ENCODE measurements at places on chromosomes 2 and 18. TPM values are rescaled to one million over a fixed set of nuclear protein-coding genes. Genes with fewer than 3 reads are reported as not detected.

The C2orf66 gene
- not detected for total RNA-seq

The POMC gene
- total RNA-seq = 7.7 TPM

The CFAP221 gene
- total RNA-seq = 3.0 TPM

The PSMA8 gene
- not detected for total RNA-seq

The PKDCC gene
- 121 TPM for total RNA-seq

The ALKAL2 gene
- total RNA-seq = 2.3 TPM

The DPYSL5 gene
- 3.3 TPM for total RNA-seq

The LAMA3 gene
- total RNA-seq = 37.0 TPM

The CDKL4 gene
- total RNA-seq = 1.8 TPM

The BOD1L2 gene
- total RNA-seq = not detected

- no peak for DNase-seq
Observed at GRCh38 chr2:232501331-232501771, 13.7 kb upstream of the ECEL1 start.

GRCh38 chr2:10382354-10383061 is 65.6 kb downstream of the ODC1 start:
- DNase-seq = no peak

DNA sequence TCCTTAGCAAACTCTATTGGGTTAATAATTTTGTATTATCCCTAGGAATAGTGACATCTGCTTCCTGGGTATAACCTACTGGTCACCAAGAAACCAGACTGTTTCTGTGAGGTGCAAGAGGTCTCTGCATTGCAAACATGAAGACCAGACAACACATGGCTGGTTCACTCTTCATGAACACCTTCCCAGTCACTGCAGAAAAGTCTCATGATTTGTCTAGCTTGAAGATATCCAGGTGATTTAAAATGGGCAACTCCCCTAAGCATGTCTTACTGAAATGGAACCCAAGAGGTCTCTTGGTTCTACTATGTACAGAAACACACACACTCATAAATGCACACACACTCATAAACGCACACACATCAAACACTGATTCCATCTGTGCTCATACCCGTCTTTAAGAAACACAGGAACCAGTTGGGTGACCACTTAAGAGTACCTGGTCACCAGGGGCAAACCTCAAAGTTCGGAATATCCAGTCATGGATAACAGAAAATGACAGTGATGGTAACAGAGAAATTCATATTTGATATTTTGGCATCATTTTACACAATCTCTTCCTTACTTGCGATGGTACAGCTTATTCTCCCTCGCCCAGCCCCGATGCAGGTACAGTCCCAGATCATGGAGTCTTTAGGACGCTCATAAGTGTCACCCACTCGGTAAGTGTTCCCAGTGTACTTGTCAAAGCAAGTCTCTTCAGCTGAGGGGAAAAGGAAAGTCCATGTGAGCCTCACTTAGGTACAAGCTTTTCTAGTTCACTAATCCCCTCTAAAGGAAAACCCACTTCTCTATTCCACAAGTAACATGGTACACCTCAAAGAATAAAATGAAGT is 2.9 kb downstream of the FN1 start:
- no peak for DNase-seq

- no peak for DNase-seq
Observed at GRCh38 chr18:29004921-29005320, 828.0 kb upstream of the CDH2 start.

- DNase-seq = no peak
Observed at GRCh38 chr2:105752691-105753358, 8.1 kb downstream of the NCK2 start.

GRCh38 chr2:150477347-150477746 is 10.1 kb downstream of the RND3 start:
- no peak for DNase-seq

- no peak for DNase-seq
Observed at GRCh38 chr2:73009177-73009839, 62.2 kb downstream of the SFXN5 start.

- no peak for DNase-seq
Observed at GRCh38 chr18:71797554-71797953, 746.6 kb downstream of the CBLN2 start.

DNA sequence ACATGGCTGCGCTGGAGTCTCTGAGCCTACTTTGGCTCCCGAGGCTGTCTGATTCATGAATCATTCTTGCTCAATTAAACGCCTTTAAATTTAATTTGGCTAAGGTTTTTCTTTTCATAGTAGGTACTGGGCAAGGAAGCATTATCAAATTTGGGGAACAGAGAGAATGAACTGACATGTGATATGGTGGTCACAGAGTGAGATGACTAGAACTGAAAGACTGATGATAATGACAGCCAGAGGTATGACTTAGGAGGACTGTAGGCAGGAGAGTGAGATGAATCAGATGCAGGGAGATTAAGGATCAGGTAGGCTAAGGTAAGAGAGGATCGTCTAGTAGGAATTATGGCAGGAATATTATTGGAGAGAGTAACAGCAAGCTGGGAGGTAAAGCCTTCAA is 40.9 kb upstream of the ST8SIA3 start:
- no peak for DNase-seq

GRCh38 chr18:45081566-45082181 is 401.0 kb downstream of the SETBP1 start:
- no peak for DNase-seq

GRCh38 chr2:167100506-167100905 is 212.2 kb downstream of the XIRP2 start:
- no peak for DNase-seq

DNA sequence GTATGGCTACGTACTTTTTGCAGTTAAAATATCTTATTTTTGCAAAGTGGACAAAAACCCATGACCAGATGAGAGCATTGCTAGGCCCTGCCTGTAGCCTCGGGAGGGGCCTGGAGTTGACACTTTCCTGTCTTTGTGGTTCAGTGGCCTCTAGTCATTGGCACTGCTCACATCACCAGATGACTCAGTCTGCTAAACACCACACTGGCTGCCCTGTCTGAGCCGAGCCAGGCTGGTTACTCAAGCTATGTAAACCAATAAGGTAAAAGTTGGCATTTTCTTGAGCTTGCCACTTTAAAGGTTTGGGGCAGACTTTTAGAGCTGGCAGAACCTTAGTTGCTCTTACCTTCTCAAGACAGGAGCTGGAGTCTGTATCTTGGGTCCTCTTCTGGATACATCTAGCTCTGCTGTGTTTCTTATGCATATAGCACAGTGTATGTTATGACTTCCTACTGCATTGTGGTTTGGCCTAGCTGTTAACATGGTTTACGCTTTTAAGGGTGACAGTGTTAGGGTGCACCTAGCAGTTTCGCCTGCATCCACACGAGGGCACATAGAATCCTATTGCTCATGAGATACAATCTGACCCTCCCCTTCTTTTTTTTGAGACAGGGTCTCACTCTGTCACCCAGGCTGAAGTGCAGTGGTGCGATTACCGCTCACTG is 76.4 kb downstream of the AP1S3 start:
- DNase-seq = no peak

- no peak for DNase-seq
Observed at GRCh38 chr2:43762286-43762685, 11.6 kb upstream of the DYNC2LI1 start.

DNA sequence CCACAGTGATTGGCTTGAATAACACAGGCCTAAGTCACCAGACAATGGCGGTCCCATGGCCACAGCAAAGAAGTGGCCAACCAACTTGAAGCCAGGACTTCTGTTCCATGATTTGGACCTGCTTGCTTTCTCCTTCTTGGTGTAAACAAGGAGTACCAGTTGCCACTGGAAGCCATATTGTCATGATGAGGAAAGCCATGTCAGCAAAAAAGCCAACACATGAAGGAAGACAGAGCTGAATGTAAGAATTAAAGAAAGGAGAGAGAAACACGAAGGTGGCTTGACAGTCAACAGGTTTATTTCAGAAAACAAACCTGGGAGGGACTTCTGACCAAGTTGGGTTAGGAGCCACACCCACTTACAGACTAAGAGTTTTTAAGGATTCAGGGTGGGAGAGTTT is 32.3 kb upstream of the REV1 start:
- no peak for DNase-seq

GRCh38 chr2:124339709-124340108 is 314.6 kb downstream of the CNTNAP5 start:
- no peak for DNase-seq

GRCh38 chr2:59791004-59791618 is 762.3 kb downstream of the BCL11A start:
- no peak for DNase-seq

DNA sequence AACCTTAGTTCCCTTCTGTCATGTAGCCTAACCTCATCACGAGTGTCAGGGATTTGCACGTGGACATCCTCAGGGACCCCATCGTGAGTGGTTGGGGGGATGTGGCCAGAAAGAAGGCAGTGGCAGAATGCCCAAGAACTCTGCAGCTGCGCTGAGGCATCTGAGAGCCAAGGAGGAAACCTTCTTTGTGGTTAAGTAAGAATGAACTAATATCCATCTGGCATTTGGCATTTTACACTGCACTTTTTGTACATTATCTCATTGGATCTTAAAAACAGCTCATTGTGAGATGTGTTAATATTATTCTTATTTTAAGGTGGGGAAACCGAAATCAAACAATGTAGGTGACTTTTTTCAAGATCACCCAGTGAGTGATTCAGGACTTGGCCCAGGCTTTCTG is 32.6 kb upstream of the APCDD1 start:
- DNase-seq = peak; percentile 28

DNA sequence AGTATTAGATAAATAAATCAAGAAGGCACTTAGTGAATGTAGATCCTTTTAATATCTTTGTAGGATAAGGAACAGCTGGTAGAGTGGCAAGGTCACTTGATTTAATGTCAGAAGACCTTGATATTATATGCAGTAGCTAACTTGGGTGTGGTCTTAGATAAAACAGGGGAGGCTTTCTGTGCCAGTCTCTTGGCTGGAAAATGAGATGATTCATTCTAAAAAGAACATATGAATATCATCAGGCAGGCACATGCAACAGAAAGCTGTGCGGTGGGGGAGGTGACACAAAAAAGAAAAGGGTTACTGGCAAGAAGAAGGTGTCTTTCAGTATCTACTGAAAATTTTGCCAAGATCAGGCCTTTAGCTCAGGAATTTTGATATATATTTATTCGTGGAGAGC is 931.7 kb upstream of the CELF4 start:
- DNase-seq = no peak

GRCh38 chr2:104733226-104733943 is 120.5 kb upstream of the POU3F3 start:
- DNase-seq = no peak

DNA sequence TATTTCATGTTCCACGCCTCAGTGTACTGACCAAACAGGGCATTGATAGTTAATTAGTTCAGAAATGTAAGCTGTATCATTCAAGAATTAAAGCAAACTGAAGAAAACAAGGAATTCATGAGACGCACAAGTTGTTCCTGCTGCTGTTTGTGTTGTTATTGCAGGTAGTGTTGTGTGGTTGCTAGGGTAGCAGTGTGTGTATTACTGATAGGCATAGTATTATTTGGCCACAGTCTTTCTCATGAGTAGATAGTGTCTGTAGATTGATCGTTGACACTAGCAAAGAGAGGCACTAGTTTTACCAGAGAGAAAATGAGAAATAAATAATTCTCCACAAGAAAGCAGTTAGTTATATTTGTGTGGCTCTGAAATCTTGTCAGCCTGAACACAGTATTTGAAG is 548.6 kb downstream of the LRP1B start:
- DNase-seq = no peak

GRCh38 chr18:6652098-6652497 is 77.4 kb upstream of the ARHGAP28 start:
- DNase-seq = no peak

GRCh38 chr2:240146627-240147278 is 6.3 kb upstream of the OTOS start:
- no peak for DNase-seq

- DNase-seq = no peak
Observed at GRCh38 chr18:73038336-73038735, 170.5 kb upstream of the NETO1 start.

DNA sequence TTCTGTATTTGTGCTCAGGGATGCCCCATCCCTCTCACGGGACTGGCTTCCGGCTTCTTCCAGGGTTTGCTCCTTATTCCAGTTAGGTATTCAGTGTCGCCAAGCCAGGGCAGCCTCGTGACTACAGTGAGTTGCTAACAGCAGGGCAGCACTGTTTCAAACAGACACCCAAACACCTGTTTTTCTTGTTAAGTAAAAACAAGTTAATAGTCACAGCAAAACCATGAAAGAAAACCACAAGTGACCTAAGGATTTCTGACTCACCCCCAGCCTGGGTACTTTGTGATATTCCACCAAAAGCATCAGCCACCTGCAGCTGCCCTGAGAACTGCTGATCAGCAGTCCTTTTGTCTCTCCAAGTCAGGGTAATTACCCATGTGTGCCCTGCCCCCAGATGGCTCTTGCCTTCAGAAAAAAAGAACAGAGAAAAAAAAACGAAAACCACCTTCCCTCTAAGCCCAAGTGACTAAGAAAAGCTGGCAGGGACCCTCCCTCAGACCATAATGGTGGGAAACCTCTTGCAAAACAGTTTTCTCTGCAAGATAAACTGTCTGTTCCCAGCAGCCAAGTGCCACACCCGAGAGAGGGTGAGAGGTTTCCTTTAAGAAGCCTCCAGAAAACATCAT is 178.2 kb downstream of the ANAPC1 start:
- peak; percentile 46 for DNase-seq

GRCh38 chr18:29248805-29249204 is 1071.9 kb upstream of the CDH2 start:
- DNase-seq = no peak

DNA sequence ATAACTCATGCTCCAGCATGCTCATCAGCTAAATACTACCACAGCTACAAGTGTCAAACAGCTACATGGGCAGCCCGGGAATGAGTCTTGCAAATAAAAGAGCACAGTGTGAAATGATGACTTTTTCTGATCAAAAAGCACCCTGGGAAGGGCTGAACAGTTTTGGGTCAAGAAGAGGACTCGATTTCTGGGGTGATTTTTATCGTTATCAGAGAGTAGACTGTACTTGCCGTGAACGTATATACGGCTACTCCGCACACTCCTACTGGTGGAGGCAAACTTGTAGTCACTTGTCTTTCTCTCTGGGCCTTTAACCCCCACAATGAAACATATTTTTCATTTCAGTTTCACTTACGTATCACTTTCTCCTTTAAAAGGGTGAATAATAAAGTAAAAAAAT is 54.4 kb downstream of the NCKAP5 start:
- no peak for DNase-seq

DNA sequence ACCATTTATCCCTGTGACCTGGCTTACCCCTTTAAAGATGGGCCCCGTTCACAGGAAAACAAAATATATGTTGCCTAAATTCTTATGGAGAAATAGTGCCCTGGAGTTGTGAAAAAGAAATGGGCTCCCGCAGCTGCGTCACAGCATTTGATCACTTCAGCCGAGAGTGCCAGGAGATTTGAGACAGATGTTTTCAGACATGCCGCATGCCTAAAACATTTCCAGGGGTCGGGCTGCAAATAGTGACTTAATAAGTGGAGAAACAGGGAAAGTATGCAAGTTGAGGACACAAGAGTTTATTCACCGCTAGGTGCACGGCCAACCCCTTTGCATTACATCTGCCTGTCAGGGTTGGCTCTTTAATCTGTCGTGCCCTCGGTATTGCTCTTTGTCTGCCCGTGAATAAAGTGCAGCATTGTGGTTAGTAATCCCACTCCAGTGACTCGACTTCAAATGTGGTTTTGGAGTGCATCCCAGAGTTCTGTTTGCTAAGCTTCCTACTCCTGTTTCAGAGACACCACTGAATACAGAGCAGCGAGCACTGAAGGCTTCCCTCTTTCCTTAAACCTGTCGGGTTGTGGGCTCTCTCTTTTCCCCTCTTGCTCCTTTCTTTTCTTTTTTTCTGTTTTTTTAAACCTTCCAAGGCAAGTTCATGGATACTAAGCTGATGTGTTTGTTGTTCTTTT is 187.5 kb downstream of the LTBP1 start:
- peak; percentile 95 for DNase-seq

- peak; percentile 18 for DNase-seq
Observed at GRCh38 chr2:211086049-211086448, 529.6 kb downstream of the CPS1 start.

Data from tongue (tissue), 3 donors.